Activated naive CD8-positive, alpha-beta T cell treated with anti-CD3 and anti-CD28 coated beads for 36 hours (primary cell): ENCODE measurements at places on chromosomes 3 and 15. TPM values are rescaled to one million over a fixed set of nuclear protein-coding genes. Genes with fewer than 3 reads are reported as not detected.
A peak's percentile ranks its signal among the peaks of the same experiment; 100 is the strongest.

DNA sequence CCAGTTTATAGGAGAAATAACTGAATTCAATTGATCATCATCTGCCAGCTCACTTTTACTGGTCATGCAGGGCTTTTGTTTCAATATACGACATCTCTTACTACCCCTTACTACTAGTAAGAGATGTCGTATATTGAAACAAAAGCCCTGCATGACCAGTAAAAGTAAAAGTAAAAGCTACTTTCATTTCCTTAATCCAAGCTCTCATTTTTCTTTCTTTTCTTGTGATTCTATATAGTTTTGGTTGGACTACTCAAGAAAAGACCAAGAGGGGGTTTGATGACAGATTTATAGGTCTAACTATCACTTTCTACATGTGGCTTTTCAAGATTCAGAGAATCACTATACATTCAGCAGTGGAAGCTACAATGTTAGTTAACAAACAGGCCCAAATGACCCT is 1237.3 kb downstream of the ROBO2 start:
- no peak overlapping the region for H3K27ac ChIP-seq

- H3K27me3 ChIP-seq, result peaks cover 5% of the 10 kb centered on the region
- no peak for DNase-seq
- peaks cover 14% of the 10 kb centered on the region for H3K4me1 ChIP-seq
Measured at GRCh38 chr15:70770863-70771262, 7.5 kb upstream of the UACA start.

DNA sequence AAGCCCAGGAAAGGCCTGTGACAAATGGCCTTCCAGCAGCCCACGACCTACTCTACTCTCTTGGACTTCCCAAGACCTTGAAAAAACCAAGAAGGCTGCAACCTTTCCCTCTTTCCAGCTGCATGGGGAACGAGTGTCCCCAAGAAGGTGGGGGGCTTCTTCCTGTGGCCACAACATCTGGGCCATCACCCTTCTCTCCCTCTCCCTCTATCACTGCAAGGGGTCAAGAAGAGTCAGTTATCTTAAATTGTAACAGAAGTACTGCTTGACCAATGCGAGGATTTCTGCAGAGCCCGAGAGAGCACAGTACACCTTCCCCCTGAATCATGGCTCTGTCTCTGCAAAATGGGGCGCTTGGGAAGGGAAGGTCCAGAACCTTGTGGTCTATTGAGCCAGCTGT is 63.7 kb upstream of the ACAN start:
- DNase-seq, result no peak
- peaks cover 43% of the 10 kb centered on the region for H3K27me3 ChIP-seq
- H3K4me3 ChIP-seq, result no peak overlapping the region
- H3K4me1 ChIP-seq, result no peaks in the 10 kb centered on the region
- H3K36me3 ChIP-seq, result no peaks in the 10 kb centered on the region

DNA sequence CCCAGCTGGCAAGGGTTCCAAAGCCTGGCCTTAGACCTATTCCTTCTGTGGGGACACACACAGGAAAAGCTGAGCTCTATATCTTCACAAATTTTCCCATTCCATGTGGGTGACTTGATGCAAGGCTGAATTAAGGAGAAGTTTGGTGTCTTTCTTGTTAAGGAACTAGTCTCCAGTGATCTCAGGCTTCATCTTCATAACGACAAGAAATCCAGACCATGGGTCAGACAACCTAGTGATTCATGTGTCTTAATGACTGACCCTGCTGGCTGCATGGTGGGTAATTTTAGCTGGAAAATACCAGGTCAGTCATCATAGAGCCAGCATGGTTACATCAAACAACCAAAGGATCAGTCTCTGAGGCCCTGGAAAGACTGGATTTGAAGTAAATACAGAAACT is 112.7 kb upstream of the SLC4A7 start:
- no peaks in the 10 kb centered on the region for H3K36me3 ChIP-seq
- H3K4me1 ChIP-seq, result peaks cover under 1% of the 10 kb centered on the region
- no peak overlapping the region for H3K4me3 ChIP-seq

GRCh38 chr15:87489456-87489855 is 767.1 kb downstream of the NTRK3 start:
- no peaks in the 10 kb centered on the region for H3K4me1 ChIP-seq
- H3K36me3 ChIP-seq, result no peaks in the 10 kb centered on the region
- no peak for DNase-seq
- H3K4me3 ChIP-seq, result no peak overlapping the region
- H3K27me3 ChIP-seq, result peaks cover under 1% of the 10 kb centered on the region
- H3K27ac ChIP-seq, result no peak overlapping the region

DNA sequence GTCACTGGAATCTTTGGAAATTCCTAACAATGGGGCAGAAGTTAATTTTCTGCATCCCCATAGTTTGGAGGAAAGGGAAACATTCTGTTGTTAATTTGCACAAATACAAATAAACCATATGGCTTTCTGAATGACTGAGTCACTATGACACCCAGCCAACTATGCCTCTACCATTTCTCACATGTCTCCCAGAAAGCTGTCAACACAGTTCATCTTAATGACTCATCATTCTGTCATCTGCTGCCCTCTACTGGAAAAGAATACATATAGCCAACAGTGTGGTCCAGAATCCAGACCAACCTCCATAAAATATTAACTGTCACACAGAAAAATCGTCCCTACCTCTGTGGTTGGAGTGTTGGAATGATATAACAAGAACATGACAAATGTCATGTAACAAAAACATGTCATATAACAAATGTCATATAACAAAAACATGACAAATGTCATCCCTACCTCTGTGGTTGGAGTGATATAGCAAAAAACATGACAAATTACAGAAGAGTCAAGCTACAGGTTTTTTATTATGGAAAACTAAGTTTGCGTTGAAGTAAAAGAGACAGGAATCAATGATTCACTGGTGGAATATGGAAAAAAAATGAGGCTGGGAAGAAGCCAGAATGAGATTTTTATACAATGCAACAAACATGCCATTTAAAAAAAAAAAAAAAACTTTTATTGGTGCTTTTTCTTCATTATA is 47.7 kb upstream of the GYG1 start:
- no peaks in the 10 kb centered on the region for H3K36me3 ChIP-seq
- DNase-seq, result no peak
- no peak overlapping the region for H3K4me3 ChIP-seq
- H3K27ac ChIP-seq, result no peak overlapping the region
- no peaks in the 10 kb centered on the region for H3K4me1 ChIP-seq
- no peaks in the 10 kb centered on the region for H3K27me3 ChIP-seq

DNA sequence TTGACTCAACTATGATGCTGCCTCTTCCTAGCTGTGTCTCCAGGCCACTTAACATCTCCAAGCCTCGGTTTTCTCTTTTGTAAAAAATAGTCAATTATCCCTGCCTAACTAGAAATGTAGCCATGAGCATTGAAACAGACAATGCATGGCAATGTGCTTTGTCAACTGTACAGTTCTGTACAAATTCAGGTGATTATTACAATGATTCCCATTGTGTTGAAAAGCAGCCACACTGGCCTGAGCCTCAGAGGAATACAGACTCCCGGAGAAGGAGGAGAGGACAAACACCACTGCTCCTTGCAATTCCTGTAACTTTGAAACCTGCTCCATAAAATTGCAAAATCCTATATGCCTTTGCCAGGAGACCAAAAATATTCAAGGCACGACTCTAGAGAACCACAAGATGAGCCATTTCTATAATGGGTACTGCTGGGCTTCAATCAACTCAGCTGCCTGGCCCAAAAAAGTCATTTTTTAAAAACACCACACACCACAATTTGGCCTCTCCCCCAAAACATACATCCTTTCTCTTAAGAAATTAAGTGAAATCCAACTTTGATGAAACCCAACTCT is 28.6 kb downstream of the DAPK2 start:
- no peaks in the 10 kb centered on the region for H3K36me3 ChIP-seq
- no peaks in the 10 kb centered on the region for H3K27me3 ChIP-seq
- no peak for DNase-seq
- no peak overlapping the region for H3K4me3 ChIP-seq

- no peaks in the 10 kb centered on the region for H3K36me3 ChIP-seq
- no peak for DNase-seq
- no peak overlapping the region for H3K27ac ChIP-seq
- no peaks in the 10 kb centered on the region for H3K27me3 ChIP-seq
- no peaks in the 10 kb centered on the region for H3K4me1 ChIP-seq
Measured at GRCh38 chr3:123411340-123412040, 37.4 kb downstream of the ADCY5 start.

GRCh38 chr15:45111390-45112142 is 2.4 kb downstream of the DUOX2 start:
- peaks cover 73% of the 10 kb centered on the region for H3K27me3 ChIP-seq
- no peaks in the 10 kb centered on the region for H3K36me3 ChIP-seq
- no peak overlapping the region for H3K27ac ChIP-seq
- DNase-seq, result no peak
- H3K4me3 ChIP-seq, result peak overlapping the region; percentile 30
- H3K4me1 ChIP-seq, result peaks cover 28% of the 10 kb centered on the region

- H3K4me1 ChIP-seq, result no peaks in the 10 kb centered on the region
- no peak overlapping the region for H3K4me3 ChIP-seq
- no peaks in the 10 kb centered on the region for H3K27me3 ChIP-seq
- no peak for DNase-seq
- no peaks in the 10 kb centered on the region for H3K36me3 ChIP-seq
Measured at GRCh38 chr3:76938962-76939361, 100.9 kb upstream of the ROBO2 start.

DNA sequence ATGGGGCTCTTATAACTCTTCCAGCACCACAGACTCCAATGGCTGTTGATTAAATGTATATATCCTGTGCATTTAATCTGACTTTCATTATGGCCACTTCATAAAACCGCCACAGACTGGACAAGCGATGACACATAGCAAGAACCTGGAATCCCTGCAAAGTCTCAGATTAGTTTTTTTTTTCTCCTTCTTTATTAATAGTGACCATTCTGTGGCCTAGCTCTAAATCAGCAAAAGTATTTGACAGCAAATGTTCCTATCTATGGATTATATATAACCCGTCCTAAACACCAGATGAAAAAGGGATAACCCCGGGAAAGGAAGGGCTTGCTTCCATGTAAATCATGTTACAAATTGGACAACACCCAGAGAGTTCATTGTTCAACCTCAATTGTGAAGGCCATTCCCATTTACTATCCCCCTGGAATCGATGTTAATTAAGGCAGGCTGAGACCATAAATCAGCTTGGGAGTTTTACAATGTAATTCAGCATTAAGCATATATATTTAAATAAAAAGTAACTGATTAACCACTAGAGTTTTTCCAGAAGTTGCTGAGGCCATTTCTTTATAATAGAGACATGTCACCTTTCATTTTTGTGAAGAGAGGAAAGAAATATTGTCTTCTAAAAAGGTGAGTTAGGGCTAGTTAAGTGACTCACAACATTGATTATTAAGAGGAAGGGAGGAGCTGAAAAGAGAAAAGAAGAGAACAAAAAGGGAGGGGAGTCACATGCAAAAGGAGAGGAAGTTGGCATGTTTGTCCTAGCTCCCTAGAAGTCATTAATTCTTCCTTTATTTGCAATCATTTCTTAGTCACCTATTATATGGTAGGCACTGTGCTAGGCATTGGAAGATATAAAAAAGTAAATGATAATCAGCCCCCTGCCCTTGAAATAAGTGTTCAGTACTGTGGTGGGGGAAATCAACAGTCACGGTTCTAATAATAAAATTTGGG is 26.2 kb downstream of the ALDH1A2 start:
- no peak for DNase-seq
- H3K27me3 ChIP-seq, result peaks cover 30% of the 10 kb centered on the region
- no peak overlapping the region for H3K4me3 ChIP-seq

DNA sequence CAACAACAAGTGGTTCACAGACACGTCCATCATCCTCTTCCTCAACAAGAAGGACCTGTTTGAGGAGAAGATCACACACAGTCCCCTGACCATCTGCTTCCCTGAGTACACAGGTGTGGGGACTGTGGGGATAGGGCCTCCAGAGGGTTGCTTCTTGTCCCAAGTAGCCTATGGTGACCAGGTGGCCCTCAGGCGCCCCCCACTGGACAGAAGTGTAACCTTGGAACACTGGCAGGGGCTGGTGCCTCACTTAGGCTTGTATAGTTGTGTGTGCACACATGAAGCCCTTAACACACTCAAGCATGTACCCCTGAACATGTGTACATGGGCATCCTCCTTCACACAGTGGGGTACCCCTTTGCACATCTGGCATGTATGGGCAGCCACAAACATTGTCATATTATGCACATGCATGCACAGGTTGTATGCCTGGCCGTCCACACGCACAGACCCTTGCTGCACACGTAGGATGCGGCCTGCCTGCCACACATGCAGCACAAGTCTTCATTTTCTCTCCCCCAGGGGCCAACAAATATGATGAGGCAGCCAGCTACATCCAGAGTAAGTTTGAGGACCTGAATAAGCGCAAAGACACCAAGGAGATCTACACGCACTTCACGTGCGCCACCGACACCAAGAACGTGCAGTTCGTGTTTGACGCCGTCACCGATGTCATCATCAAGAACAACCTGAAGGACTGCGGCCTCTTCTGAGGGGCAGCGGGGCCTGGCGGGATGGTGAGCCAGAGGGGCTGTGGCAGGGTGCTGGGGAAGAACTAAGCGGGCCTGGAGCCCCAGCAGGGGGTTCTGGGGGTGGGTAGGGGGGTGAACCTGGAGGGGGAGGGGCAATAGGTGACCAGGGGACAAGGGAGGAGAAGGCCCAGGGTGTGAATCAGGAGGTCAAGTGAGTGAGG is 11.7 kb upstream of the SEMA3B start:
- peak; percentile 37 for DNase-seq
- no peak overlapping the region for H3K27ac ChIP-seq
- H3K27me3 ChIP-seq, result no peaks in the 10 kb centered on the region
- H3K4me3 ChIP-seq, result no peak overlapping the region
- peaks cover 7% of the 10 kb centered on the region for H3K4me1 ChIP-seq
- peaks cover 18% of the 10 kb centered on the region for H3K36me3 ChIP-seq

DNA sequence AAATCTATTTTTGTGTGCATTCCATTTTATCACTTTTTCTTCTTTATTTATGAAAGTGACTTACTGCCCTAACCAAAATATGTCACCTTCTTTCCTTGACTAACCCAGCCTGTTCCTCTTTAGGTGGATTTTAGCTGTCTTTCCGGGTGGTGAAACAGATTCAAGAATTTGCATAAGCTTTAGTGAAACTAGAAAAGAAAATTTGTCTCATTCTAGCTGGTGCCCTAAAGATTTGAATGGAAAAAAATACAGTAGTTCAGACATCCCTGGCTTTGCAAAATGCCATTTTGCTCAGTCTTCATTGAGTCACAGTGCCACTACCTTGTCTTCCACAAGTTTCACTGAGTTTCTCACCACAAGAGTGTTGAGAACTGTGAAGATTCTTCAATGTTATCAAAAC is 28.2 kb upstream of the CCDC50 start:
- no peaks in the 10 kb centered on the region for H3K36me3 ChIP-seq
- H3K4me1 ChIP-seq, result no peaks in the 10 kb centered on the region
- H3K4me3 ChIP-seq, result no peak overlapping the region
- no peak overlapping the region for H3K27ac ChIP-seq
- DNase-seq, result no peak
- H3K27me3 ChIP-seq, result peaks cover 3% of the 10 kb centered on the region

Gene CLPX
- 74.9 TPM for total RNA-seq

Gene ATP13A4
- 1.7 TPM for total RNA-seq

Gene LIPH
- total RNA-seq, result not detected

Gene SV2B
- 0.06 TPM for total RNA-seq

Gene NPHP3
- 8.4 TPM for total RNA-seq

Gene ADIPOQ
- total RNA-seq, result not detected
